ENCODE measurements at places on chromosomes 4 and X. TPM values are rescaled to one million over a fixed set of nuclear protein-coding genes. Genes with fewer than 3 reads are reported as not detected.

DNA sequence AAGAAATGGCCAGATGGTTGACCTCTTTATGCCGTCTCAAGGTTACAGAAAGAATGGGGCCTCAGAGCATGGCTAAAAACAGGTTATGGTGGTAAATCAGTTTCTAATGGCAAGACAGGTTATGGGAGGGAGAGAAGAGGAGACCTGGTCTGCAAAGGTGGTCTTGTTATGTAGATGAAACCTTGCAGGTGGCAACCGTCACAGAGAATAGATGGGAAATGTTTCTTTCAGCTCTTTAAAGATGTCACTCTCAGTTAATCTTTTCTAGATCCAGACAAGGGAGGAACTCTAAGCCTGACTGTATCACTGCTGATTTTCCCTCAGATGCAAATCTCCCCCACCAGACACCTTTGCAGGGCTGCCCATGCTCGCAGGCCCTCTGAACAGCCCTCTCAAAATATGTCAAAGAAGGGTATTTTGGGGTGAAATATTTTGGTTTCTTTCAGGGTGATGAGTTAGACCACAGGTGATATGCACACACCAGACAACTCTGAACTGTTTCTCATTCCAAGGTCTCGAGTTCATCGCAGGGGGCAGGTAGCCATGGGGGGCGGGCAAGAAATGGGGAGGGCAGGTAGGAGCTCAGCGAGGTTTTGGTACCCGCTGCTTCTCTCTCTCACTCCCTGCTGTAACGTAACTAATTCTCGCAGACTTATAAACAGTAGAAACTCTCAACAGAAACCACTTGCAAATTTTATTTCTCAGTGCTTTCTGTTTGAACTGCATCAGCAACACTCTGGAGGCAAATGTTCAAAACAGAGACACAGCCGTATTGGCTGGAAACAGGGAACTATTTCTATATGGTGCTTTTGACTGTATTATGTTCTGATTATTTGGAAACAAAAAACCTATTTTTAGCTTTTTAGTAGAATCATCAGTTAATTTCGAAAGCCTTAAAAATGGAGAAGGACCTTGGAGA lies 32.4 kb downstream of the CASP3 start:
- no peak for DNase-seq

DNA sequence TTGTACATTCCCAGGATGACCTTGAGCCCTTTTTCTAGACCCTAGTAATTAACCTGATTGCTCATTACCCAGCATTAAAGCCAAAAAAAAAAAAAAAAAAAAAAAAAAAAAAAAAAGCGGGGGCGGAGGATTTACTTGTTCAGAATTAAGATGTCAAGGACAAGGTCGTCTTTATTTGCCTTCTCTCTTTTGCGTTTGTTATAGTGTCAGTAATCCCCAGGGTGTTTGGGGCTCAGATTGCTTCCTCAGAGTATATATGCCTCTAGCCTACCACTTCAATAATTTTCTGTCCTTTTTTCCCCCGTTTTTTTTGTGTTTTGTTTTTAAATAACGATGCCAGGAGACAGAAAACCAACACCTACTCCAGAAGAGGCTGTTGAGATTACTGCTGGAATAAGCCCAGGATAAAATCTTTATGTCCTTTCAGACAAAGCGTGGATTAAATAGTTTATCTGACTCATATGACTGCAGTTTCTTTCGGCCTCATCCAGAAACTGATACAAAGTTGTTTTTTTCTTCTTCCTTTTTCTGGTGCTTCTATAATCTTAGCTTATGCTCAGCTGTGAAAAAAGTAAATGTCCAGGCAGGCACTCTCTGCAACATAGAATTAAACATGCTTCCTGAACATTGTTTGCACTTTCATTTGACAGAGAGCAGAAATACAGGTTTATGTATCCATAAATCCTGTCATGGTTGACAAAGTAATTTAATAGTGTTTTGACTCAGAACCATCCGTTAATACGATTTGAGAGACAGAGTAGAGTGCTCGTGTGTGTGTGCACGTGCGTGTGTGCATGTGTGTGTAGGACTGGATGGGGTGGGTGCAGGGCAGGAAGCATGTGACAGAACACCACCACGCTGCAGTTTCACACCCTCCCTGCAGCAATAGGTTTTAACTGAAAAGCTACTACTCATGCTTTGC lies 138.6 kb downstream of the AFF1 start:
- DNase-seq, result peak; percentile 73

- no peak for DNase-seq
Measured at GRCh38 chr4:138902705-138903104, 112.9 kb upstream of the NOCT start.

GRCh38 chr4:147717878-147718277 lies 14.0 kb upstream of the ARHGAP10 start:
- no peak for DNase-seq

GRCh38 chrX:33190016-33190415 lies 21.3 kb downstream of the DMD start:
- no peak for DNase-seq

DNA sequence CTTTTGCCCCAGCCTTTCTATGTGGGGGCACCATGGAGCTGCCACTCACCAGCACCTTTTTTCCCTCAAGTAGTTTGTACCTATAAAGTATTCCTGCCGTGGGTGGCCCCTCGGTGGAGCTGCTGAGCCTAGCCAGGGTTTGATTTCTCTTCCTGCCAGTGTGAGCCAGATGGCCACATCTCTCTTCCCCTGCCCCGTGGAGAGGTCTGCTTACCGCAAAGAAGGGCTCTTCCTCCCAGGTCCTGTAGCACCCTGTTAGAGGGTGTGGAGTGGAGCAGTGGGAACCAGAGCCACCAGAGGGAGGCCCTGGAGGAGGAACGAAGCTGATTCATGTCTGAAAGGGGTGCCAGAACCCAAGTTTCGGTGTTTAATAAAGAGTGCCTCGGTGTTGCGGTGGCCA lies 95.4 kb downstream of the PTTG2 start:
- no peak for DNase-seq

DNA sequence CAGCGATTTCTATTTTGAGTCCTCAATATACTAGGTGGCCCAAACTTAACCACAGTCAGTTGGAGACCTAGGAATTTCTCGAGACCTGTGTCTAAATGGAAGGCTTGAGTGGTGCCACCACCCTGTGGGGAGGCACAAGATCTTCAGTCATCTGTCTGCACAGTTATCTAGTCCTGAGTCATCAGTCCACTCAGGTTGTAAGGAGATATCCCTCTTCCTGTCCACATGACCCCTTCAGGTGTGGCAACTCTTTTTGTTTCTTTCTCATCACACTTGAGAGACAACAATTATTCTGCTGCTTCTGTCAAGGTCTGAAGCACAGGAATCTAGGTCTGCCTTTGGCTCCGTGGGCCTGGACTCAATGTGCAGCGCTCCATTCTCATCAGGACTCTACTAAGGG lies 64.4 kb upstream of the IBSP start:
- no peak for DNase-seq

DNA sequence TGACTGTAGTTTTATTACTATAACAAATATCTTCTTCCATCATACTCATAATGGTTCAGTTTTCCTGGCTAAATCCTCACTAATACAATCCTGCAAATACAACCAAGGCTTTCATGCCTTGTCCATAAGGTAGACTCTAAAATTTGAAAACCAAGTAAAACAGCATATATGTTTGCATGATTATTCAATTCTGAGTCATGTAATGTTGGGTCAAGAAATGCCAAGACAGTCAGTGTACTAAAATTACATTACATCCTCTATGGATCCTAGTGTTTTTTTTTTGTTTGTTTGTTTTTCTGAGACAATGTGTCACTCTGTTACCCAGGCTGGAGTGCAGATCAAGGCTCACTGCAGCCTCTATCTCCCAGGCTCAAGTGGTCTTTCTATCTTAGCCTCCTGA lies 38.6 kb upstream of the TEX13D start:
- no peak for DNase-seq

- DNase-seq, result no peak
Measured at GRCh38 chrX:142036116-142036515, 132.4 kb downstream of the MAGEC1 start.

DNA sequence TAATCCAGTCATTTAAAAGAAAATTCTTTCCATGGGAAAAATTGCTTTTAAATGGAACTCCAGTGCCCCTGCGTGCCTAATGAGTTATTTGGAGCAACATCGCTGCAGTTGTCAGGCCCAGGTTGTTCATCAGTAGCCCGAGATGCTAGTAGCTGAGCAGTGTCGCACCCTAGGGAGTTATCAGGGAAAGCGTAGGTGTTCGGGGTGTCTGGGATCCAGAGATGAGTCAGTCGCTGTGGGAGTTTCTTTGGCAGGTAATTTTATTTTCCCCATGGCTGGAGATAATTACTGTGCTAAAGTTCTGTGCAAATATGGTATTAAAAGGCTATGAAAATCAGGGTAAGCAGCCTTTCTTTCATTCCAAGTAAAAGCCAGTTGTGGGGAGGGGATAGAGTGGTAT lies 49.4 kb downstream of the ANXA3 start:
- no peak for DNase-seq

DNA sequence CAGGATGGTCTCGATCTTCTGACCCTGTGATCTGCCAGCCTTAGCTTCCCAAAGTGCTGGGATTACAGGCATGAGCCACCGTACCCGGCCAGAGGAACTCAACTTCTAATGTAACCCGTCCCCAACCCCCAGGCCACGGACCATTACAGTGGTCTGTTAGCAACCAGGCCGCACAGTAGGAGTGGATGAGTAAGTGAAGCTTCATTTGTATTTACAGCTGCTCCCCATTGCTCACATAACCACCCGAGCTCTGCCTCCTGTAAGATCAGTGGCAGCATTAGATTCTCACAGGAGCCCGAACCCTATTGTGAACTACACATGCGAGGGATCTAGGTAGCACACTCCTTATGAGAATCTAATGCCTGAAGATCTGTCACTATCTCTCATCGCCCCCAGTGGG lies 119.6 kb downstream of the SHROOM3 start:
- DNase-seq, result no peak

- DNase-seq, result no peak
Measured at GRCh38 chr4:163568843-163569242, 74.4 kb downstream of the TMA16 start.

GRCh38 chr4:11446155-11446811 lies 17.6 kb upstream of the HS3ST1 start:
- DNase-seq, result no peak

DNA sequence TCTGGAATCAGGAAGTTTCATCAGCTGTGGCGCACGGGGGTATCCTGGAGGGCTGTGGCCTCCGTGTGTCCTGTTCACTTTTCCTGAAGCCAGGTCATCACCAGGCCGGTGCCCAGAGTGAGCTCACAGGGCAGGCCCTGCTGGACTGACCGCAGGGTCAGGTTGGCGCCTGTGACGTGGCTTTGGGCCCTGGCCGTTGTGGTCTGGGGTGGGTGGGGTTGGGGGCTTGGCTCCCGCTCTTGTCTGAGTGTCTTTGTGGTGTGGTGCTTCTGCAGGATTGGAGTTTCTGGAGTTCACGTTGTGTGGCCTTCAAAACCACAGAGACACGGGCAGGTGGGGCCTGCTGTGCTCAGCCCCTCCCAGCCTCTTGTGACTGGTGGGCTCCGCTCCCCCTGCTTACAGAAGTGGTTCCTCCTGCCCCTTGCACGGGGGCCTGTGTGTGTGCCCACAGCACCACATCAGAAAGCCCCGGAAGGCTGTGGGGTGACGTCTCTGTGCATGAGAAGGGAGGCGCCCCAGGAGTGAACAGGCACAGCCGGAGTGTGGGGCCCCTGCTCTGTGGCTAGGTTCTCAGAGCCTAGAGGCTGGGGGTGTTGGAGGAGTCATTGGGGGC lies 9.5 kb downstream of the RGS12 start:
- DNase-seq, result no peak

DNA sequence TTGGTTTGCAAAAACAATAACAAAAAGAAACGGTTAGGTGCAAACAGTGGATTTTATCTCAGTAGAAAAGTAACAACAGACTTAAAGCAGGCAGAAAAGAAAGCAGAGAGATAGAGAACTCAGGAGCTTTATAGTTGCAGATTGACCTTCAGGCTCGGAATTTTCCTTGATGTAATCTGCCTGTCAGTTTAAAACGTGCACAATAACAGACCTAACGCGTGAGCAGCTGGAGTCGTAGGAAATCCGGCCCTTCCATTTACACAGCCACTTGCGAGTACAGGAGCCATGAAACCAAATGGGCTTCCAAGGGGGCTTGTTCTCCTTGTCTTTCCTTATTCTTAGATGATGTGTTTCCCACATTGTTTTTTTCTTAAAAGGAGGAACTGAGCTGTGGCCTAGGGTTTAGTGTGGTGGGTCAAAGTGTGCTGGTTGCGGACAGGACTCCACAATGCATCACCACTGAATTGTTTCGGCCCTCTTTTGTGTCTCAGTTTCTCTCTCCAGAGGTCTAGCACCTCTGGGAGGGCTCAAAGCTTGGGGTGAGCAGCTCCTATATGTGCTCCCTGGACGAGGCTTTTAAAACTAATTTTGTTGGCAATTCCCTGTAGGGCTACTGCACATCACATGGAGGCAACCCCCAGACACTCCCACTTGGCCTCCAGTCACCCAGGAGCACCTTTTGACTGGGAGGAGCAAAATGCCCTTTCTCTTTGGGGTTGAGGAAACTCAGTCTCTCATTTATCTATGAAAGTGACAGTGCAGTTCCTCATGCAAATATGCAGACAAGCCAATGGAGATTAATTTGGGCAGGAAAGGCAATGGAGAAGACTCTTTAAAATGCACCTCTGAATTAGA lies 13.9 kb upstream of the MPP1 start:
- no peak for DNase-seq

GRCh38 chr4:42308247-42308646 lies 89.0 kb upstream of the SHISA3 start:
- no peak for DNase-seq

DNA sequence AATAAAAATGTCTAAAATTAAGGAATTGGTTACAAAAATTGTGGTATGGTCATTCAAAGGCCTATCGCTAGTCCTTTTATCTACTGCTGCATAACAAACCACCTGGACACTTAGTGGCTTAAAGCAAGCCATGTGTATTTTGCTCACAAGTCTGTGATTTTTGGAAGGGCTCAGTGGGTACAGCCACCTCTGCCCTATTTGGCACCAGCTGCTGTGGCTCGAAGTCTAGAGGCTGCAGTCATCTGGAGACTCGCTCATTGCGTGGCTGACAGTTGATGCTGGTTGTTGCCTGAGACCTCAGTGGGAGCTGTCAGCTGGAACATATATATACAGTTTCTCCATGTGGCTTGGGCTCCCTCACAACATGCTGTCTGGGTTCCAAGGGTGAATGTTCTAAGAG lies 60.8 kb upstream of the MID1 start:
- no peak for DNase-seq

GRCh38 chr4:83075311-83076095 lies 39.0 kb downstream of the PLAC8 start:
- peak; percentile 11 for DNase-seq

DNA sequence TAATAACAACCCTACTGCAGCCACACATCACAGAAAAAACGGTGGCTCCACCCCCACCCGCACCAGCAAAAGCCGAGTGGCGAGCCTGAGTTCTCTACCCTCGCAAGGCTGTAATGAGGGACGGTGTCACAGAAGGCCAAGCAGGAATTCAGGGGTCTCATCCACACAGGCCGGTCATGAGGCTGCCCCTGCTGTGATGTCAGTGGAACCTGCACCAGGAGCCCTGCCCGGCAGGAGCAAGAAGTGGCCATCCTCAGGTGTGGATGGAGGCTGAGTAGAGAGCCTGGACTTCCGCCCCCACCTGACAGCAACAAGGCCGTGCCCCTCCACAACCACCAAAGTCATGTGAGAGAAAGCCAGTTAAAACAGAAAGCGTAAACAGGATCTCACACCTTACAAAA lies 20.6 kb downstream of the LYAR start:
- no peak for DNase-seq

The IBSP gene
- not detected for polyA plus RNA-seq

The NSUN7 gene
- polyA plus RNA-seq, result 1.2 TPM

The SULT1E1 gene
- polyA plus RNA-seq, result 0.16 TPM

The CABS1 gene
- not detected for polyA plus RNA-seq

The IL15 gene
- polyA plus RNA-seq, result 3.1 TPM

The GAGE12H gene
- polyA plus RNA-seq, result not detected

The DGKK gene
- 0.08 TPM for polyA plus RNA-seq

The CT55 gene
- not detected for polyA plus RNA-seq

The MFAP3L gene
- polyA plus RNA-seq, result 5.5 TPM

The PNMA5 gene
- polyA plus RNA-seq, result 0.04 TPM

The ZNF630 gene
- 3.2 TPM for polyA plus RNA-seq
